IMR-90 (cell line): ENCODE measurements at places on chromosomes 6 and 20. TPM values are rescaled to one million over a fixed set of nuclear protein-coding genes. Genes with fewer than 3 reads are reported as not detected.

DNA sequence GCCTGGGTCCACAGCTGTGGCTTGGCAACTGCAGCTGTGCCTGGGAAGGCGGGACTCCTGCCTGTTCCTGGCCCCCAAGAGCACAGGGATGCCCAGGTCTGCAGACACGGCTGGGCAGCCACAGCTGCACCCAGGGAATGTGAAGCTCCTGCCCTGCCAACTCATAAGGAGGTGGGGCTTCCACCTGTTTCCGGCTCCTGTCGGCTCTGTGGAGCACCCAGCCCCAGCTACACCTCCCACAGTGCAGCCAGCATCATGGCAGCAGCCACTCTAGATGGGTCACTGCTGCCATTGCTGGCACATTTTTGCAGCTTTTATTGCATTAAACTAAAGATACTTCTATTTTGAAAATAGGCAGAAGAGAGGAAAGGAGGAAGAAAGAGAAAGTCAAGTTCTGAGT, 207.9 kb downstream of the SAMD5 start:
- DNase-seq = no peak

Gene C6orf132
- 0.72 and 1.1 TPM in 2 replicates for total RNA-seq

DNA sequence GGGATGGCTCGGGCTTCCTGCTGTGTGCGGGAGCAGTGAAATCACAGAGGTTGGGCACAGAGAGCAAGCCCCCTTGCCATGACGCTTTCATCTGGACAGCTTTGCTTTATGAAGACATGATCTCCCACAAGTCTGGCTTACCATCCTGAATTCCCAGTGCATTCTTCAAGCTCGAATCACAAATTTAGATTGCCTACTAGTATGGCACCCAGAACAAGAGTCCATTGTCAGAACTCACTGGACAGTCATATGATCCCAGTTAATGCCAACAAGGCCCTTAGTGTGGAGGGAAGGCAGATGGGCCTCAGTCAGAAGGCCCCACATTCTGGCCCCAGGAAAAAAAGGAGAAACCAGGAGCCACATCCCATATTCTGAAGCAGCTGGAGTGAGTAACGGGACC, 147.3 kb upstream of the FOXQ1 start:
- DNase-seq = no peak

DNA sequence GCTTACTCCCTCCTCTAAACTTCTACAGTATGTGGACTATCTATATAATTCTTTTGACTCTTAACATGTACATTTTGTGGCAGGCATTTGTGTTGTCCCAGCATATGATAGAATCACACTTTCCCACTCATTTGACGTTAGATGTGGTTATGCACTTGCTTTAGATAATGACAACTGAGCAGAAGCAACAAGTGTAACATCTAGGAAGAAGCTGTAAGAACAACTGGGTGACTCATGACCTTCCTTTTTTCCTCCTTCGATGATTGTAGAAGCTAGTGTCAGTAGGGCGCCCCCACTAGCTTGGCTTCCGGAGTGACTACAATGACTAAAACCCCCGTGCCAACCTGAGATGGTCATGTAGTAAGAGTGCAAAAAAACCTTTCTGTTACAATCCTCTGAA, 74.6 kb upstream of the CEP85L start:
- DNase-seq = no peak
